Fibroblast of skin of scalp (primary cell): ENCODE measurements at places on chromosomes 3 and 15.
A peak's percentile ranks its signal among the peaks of the same experiment; 100 is the strongest.

- DNase-seq: peak; percentile 62
Measured at GRCh38 chr3:172155897-172156585, 116.7 kb downstream of the FNDC3B start.

GRCh38 chr3:194177141-194177540, 41.2 kb downstream of the HES1 start:
- DNase-seq: no peak

GRCh38 chr15:31214864-31215489, 111.7 kb upstream of the KLF13 start:
- DNase-seq: no peak

DNA sequence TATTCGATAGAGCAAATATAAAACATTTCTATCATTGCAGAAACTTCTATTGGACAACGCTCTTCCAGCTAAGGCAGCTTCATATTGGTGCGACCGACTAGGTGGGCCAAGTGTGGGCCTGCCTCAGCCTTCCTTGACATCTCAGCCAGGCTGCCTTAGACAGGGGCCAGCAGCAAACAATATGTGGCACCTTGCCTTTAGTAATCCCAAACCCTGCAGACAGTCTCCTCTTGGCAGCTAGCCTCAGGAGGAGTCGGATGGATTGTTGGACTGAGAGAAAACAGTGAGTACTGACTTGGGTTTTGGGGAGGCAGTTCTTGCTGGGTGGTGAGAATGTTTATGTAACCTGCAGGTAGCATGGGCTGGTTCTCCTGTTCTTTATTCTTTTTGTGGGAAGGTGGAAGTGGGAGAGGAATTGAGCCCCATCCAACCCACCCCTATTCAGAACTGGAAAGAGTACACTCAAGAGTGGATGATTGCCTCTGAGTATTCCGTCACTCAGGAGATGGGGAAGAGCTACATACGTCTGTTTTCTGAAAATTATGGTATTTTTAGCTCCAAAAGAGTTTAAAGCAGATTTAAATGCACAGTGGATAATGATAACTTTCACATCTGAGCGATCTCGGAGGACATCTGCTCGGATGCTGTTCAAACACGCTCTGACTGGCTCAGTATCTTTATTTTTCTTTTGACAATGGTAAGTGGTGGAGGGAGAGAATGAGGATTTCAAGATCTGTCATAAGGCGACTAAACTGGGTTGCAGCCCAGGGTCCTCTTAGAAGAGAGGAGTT, 47.2 kb downstream of the GPD1L start:
- DNase-seq: no peak

DNA sequence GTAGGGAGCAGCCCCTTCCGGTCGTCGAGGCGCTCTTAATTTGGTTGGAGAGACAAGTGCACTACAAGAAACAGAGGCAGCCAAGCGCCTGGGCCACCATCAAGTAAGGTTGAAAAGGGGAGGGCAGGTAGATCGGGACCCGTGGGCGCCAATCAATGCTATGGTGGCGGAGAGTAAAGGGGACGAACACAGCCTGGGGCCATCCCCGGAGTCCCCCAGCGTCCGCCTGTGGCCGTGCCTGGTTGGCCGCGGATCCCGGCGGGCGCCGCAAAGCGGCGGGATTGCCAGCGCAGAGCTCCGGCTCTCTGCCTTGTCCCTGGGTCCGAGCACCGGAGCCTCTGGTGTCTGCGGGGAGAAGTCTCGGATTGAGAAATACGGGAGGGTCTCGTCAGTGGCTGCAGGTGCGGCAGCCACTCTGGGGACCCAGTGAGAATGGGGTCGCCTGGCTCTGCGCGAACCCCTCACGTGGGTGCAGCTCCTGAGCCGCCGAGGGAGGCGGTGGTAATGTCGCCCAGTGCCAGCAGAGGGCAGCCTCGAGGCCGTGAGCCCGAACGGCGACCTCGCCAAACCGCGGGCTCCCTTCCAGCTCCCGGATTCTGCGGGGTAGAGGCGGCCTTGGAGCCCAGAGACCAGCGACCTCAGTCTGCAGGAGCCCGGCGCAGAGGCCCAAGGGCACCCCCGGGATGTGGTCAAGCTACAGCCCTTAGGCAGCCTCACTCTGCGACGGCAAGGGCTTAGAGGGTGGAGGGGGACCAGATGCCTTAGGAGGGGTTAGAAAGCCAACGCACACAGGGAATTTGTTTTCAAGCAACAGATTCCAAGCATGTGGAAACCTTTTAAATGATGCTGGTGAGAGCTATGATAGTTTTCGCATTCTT, 10.8 kb downstream of the FOXL2 start:
- peak; percentile 54 for DNase-seq

DNA sequence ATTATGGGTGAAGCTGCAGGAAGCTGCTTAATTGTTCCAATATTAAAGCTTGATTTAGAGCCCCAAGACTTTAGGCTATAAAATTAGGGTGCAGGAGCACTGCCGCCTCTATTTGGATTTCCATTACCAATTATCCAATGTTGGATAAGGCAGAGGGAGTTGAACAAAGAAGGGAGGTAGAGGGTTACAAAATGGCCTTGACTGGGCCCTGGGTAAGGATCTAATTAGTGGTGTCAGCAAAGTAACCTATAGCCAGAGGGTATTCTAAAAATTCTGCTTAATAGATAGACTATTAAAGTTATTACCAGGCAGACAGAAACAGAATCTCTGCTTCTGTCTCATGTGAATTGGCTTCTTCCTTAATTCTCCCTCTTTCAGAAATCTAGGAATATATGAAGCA, 50.3 kb upstream of the DPPA4 start:
- DNase-seq: no peak

DNA sequence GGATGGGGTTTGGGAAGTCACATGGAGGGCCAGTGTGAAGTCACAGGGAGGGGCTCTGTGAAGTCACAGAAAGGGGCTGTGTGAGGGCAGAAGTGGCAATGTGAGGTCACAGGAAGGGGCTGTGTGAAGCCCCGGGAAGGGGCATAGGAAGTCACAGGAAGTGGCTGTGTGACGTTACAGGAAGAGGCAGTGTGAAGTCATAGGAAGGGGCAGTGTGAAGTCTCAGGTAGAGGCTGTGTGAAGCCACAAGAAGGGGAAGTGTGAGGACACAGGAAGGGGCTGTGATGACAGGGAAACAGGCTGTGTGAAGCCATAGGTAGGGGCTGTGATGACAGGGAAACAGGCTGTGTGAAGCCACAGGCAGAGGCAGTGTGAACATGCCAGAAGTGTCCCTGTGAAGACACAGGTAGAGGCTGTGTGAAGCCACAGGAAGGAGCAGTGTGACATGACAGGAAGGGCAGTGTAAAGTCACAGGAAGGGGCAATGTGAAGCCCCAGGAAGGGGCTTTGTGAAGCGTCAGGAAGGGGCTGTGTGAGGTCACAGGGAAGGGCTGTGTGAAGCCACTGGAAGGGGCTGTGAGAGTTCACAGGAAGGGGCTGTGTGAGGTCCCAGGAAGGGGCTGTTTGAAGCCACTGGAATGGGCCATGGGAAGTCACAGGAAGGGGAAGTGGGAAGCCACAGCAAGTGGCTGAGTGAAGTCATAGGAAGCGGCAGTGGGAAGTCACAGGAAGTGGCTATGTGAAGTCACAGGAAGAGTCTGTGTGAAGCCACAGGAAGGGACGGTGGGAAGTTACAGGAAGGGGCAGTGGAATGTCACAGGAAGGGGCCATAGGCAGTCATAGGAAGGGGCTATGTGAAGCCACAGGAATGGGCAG, 37.1 kb downstream of the GASK1A start:
- no peak for DNase-seq

DNA sequence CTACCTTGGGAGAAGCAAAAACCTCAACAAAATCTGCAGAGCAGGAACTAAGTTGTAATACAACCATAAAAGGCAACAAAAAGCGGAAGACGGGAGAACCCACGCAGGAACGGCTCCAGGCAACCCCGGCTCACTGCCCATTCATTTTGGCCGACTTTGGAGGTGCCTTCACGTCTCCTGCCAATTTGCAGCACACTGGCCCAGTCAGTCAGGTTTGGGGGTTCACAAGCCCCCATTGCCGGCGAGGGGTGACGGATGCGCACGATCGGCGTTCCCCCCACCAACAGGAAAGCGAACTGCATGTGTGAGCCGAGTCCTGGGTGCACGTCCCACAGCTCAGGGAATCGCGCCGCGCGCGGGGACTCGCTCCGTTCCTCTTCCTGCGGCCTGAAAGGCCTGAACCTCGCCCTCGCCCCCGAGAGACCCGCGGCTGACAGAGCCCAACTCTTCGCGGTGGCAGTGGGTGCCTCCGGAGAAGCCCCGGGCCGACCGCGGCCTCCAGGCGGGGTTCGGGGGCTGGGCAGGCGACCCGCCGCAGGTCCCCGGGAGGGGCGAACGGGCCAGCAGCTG, 463 bp downstream of the TERC start:
- peak; percentile 48 for DNase-seq

DNA sequence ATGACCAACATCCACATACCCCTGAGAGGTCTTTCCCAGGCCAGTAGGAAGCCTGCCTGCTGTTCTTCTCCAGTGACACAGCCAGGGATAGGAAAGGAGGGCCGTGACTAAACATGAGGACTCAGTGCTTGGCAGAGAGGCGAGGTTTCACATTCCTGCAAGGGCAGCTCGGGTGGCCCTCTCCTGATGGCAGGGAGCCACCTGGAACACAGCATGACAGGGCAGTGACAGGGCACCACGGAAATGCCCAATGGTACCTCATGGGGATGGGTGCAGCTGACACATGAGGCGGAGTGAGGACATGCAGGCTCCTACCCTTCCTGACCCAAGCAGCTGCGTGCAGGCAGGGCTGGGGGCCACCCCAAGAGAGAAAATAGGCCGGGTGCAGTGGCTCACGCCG, 7.4 kb upstream of the TGM5 start:
- no peak for DNase-seq

DNA sequence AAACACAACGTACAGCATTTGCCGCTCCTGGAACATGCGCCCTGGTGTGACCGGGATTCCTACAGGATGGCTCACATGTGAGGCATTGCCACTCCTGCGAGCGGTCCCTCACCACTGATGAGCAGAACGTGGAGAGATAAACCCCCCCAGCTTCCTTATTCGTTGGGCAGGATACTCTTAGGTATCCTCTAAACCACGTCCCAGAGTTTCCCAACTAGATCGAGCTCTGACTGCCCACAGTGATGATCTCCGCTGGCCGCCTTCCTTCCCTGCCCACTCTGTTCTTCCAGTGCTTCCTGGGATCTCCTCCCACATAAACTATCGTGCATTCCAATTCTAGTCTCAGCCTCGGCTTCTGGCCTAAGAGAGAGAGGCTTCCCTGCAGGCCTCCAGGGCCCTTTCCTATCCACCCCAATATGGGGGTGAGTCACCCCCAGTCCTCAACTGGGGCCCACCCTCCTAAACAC, 91.8 kb downstream of the TOP2B start:
- peak; percentile 81 for DNase-seq

- DNase-seq: no peak
Measured at GRCh38 chr3:111774622-111775021, 84.4 kb upstream of the PHLDB2 start.

DNA sequence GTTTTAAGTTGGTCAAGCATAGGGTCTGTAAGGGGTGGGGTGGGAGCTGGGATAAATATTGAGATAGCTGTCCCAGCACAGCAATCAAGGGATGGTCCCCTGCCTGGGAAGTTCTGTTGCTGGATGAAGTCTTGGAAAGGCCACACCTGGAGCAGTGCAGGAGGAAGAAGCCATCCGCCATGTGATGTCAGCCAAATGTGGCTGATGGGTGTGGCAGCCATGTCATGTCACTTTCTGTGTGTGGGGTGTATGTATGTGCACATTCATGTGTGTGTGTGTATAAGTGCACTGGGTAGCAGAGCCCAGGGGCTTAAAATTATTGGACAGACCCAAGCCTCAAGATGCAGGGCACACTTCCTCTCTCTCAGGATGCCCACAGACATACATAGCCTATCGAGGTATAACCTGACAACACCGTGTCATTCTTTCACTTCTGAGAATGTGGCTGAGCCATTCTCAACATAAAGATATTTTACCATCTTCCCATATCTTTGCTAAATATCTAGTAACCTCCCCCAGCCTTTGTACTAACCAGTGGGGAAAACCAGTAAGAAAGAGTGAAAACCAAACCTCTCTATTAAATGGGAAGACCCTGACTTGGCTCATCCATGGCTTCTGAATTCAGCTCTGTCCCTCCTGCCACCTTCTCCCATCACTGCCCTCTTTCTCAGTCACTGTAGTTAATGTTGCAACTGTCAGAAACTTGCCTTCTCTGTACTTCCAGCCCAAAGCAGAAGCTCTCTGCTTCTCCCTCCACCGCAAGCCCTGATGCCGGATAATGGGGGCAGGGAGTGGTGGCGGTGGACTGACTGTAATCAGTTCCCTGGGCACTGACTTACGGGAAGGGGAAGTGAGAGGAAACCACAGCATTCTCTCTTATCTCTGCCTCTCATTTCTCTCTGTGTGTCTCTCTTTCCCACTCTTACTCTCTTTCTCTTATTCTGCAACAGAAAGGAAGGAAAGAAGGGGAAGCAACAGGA, 11.2 kb downstream of the TNFSF10 start:
- DNase-seq: peak; percentile 18

- DNase-seq: peak; percentile 28
Measured at GRCh38 chr3:124620600-124621063, 109.6 kb upstream of the UMPS start.

DNA sequence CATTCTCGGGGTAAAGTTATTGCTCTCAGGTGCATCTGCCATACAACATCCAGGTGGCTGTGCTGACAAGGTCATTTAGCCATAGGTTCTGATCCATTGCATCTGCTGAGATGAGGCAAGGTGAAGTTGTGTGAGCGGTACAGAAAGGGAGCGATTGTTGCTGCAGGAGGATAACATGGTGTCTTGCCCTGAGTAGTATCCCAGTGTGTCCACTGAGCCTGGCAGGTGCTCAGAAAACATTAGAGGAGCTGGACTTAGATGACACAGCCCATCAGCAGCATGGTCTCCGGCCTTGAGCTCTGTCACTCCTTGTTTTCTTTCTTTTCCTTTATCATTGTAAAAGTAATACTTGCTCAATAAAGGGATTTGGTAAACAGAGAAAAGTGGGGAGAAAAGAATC, 161.1 kb upstream of the ATP10A start:
- no peak for DNase-seq

- no peak for DNase-seq
Measured at GRCh38 chr3:197253238-197253947, 45.0 kb downstream of the DLG1 start.

DNA sequence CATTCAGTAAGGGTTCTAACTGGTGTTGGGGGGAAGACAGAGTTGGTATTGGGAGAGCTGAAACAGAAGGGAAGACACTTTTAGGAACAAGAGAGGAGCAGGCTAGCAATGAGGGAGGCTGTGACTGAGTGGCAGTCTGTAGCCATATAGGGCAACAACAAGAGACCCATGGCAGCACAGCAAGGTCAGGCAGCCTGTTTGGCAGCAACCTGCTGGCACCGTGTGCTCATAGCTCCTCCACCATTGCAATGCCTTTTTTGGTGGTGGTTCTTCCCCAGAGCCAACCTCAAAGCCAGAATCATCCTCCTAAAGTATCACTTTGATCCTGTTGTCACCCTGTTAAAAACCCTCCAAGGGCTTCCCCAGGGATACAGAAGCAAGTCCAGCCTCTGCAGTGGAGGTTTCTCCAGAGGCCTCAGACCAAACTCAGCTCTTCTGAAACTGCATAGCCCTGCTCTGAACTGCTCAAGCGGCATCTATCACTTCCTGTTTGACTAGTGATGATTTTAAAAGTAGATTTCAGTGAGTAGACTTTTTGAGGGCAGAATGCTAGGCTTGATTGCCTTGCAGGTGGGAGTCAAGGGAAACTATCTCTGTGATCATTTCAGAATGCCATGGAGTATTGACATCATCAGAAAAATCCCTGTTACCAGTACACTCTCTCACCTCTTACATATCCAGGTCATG, 176.9 kb downstream of the STAC start:
- DNase-seq: no peak

- no peak for DNase-seq
Measured at GRCh38 chr3:46113608-46114007, 86.3 kb upstream of the XCR1 start.

- DNase-seq: no peak
Measured at GRCh38 chr3:32355751-32356291, 35.8 kb upstream of the CMTM7 start.
